Transverse colon (tissue), 4 donors: ENCODE measurements at places on chromosomes 7 and 10. TPM values are rescaled to one million over a fixed set of nuclear protein-coding genes. Genes with fewer than 3 reads are reported as not detected.

The RSBN1L gene
- 15.0 TPM for total RNA-seq

DNA sequence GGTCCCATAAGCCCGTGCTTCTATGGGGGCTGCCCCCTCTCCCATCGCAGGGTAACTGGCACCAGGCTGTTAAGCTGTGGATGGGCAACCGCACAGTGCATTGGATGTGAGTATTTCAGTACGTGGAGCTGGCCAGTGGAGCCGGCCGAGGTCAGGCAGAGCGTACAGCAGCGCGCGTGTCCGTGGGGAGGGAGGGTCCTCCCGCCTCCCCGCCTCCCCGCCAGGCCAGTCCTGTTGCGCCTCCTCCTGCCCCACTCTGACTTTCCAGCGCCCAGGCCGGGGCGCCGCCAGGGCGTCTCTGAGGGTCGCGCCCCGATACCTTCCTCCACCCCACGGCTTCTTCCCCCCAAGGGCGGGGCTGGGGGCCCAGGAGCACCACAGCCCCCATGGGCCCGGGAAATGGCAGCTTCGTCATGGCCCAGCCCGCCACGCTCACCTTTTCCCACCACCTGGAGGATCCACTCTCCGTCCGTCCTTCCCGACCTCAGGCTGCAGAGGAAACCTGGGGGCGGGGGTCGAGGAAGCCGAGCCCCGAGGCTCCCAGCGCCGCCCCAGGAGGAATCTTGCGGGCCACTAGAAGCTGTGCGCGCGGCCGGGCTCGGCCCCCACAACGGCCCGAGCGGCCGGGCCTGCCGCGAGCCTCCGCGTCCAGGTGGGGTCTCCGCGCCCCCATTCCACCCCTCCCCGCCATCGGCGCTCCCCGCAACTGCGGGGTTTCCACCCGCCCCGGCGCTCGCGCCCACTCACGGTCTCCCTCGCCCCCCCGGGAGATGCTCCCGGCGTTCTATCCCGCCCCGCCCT lies 831 bp upstream of the PFKP start:
- DNase-seq: no peak
- peaks cover 18% of the 10 kb centered on the region for H3K27me3 ChIP-seq
- H3K4me1 ChIP-seq: peaks cover 19% of the 10 kb centered on the region
- H3K27ac ChIP-seq: no peak overlapping the region
- peak overlapping the region; percentile 80 for H3K4me3 ChIP-seq

GRCh38 chr10:340646-341045 lies 205.4 kb downstream of the ZMYND11 start:
- no peaks in the 10 kb centered on the region for H3K27me3 ChIP-seq
- H3K4me3 ChIP-seq: no peak overlapping the region
- no peaks in the 10 kb centered on the region for H3K36me3 ChIP-seq
- no peak for DNase-seq
- H3K4me1 ChIP-seq: no peaks in the 10 kb centered on the region

DNA sequence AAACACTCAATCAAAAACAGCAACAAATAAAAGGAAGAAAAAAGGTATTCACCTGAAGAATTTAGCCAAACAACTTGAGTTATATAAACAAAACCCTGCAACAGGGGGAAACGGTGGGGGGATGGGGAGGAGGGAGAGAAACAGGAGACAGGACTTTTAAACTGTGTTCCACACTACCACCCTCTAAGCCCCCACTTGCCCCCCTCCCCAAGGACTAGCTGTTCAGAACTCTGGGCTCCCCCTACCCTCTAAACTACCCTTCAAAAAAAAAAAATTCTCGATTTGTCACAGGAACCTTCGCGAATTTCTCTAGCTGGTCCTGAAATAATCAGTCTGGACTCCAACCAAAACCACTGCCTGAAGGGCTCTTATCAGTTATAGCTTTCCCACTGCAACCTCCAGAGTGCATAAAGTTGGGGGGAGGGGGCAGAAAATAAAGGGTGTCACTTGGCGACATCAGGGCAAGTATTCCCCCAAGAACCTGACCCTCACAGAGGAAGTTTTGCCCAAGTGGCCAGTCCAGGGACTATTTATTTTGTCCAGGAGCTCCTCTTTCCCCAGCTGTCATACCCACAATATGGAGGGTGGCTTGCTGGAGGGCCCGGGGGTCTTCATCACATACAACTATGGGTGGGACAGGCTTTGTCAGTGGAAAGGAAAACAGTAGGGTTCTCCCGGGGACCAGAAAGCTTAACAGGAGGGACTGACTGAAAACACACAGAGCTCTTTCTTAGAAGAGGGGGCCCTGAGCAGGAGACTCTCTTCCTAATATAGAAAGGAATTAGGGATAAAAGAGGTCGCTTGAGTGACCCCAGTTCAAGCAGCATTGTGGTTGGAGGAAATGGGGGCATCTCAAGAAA lies 1.3 kb downstream of the UBE2H start:
- peak overlapping the region; percentile 95 for H3K27ac ChIP-seq
- H3K36me3 ChIP-seq: no peaks in the 10 kb centered on the region
- peaks cover 37% of the 10 kb centered on the region for H3K4me1 ChIP-seq
- DNase-seq: peak; percentile 24

The CYP26C1 gene
- not detected for total RNA-seq

DNA sequence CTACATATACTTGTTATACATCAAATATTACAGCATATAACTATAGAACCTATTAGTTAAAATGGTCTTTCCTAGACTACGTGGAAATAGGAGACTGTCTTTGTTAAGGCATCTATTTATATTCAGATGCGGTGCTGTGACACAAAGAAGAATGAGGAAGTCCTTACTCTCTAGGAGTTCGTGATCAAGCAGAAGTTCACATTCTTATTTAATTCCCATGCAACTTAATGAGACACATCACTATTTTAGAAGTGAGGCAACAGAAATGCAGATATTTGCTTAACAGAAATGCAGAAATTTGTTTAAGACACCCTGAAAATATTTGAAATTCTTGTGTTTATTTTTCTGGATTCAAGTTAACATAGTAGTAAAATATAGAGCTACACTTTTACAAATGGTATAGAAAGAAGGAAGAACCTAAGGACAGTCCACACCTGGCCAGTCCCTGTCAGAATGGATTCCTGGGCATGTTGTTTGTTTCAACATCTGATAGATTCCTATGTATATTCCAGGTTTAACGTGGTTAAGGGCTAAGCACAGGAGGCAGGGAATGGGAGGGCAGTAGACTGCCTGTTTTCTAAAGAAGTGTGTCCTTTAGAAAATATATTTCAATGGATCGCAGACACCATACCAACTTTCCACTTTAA lies 70.6 kb upstream of the NXPH1 start:
- H3K4me1 ChIP-seq: no peaks in the 10 kb centered on the region
- DNase-seq: no peak
- H3K36me3 ChIP-seq: no peaks in the 10 kb centered on the region
